ENCODE measurements at places on chromosomes 12 and 14. TPM values are rescaled to one million over a fixed set of nuclear protein-coding genes. Genes with fewer than 3 reads are reported as not detected.

- peak; percentile 60 for DNase-seq
These were observed 104.5 kb upstream of the MED13L start for GRCh38 chr12:116381744-116382685.

GRCh38 chr12:57404966-57405640, 25.7 kb downstream of the R3HDM2 start:
- no peak for DNase-seq

DNA sequence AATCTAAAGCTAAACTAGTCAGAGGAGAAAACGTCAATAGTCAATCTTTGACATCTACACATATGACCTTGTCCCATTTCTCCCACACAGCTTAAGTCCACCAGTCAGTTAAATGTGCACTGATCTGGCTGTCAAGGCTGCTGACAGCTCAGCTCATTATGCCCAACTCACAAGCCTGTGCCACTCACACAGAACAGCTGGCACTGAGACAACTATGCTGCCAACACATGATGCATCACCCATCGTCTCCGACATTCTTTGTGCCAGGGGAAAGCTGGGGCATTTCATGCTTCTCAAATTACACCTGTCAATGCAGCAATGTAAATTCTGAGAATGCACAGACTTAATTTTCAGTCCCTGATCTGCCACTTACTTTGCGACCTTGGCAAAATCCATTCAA, 25.3 kb downstream of the GNS start:
- peak; percentile 81 for DNase-seq

The CLEC2D gene
- 1.5 TPM for total RNA-seq

DNA sequence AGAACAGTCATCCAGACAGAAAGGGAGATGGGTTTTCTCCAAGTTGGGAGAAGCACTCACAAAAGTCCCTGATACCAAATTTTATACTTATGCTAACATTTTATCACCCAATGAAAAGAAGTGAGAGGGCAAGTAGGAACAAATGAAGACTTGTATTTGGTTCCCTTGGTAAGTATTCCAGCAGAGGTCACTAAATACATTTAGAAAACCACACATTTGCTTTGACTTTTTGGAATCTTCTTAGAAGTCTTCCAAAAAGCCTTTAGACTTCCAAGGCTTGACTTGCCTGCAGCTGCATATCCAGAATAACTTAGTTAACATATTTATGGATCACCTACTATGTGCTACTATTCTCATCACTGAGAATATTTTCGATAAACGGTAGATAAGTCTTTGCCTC, 3.1 kb upstream of the GYS2 start:
- DNase-seq: no peak

DNA sequence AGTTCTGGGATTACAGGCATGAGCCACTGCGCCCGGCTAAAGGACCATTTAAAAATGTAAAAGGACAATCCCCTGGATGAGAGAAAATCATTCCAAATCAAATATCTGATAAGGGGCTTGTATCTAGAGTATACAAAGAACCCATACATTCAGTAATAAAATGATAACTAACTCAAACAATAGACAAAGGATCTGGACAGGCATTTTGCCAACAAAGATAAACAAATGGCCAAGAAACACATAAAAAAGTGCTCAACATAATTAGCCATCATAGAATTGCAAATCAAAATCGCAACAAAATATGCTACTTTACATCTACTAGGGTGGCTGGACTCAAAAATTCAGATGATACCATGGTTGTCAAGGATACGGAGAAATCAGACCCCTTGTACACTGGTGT, 8.5 kb upstream of the BICD1 start:
- DNase-seq: no peak

DNA sequence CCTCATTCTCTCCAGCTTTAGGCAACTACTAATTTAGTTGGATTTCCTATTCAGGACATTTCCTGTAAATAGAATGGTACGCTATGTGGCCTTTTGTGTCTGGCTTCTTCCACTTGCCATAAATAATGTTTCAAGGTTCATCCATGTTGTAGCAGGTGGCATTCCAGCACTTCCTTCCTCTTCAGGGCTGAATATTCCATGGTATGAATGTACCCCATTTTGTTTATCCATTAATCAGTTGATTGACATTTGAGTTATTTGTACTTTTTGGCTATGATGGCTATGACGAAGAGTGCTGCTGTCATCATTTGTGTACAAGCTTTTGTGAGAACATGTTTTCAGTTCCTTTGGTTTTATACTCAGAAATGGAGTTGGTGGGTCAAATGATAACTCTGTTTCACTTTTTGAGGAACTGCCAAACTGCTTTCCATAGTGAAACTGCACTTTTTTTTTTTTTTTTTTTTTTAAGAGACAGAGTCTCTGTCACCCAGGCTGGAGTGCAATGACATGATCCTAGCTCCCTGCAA, 6.5 kb upstream of the CDK2AP1 start:
- DNase-seq: no peak

The CRACR2A gene
- 4.9 TPM for total RNA-seq

The RERG gene
- total RNA-seq: not detected

DNA sequence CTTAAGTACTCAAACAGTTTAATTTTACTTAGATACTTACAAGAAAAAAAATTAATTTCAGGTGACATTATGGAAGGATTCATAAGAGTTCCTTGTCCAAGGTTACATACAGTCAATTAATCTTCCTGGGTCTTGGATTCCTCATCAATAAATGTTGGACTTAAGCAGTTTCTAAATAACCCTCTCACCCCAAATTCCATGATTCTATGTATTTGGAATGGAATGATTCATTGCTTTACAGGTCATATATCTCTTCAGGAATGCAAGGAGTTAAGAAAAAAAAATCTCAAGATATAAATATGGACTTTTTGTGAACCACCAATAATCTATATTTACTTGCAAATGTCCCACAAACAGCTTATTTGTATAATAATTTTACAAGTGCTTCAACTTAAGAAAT, 84.2 kb upstream of the BMP4 start:
- DNase-seq: no peak

GRCh38 chr14:72731252-72732020, 162.5 kb downstream of the DPF3 start:
- DNase-seq: no peak

The CLEC4E gene
- total RNA-seq: not detected

DNA sequence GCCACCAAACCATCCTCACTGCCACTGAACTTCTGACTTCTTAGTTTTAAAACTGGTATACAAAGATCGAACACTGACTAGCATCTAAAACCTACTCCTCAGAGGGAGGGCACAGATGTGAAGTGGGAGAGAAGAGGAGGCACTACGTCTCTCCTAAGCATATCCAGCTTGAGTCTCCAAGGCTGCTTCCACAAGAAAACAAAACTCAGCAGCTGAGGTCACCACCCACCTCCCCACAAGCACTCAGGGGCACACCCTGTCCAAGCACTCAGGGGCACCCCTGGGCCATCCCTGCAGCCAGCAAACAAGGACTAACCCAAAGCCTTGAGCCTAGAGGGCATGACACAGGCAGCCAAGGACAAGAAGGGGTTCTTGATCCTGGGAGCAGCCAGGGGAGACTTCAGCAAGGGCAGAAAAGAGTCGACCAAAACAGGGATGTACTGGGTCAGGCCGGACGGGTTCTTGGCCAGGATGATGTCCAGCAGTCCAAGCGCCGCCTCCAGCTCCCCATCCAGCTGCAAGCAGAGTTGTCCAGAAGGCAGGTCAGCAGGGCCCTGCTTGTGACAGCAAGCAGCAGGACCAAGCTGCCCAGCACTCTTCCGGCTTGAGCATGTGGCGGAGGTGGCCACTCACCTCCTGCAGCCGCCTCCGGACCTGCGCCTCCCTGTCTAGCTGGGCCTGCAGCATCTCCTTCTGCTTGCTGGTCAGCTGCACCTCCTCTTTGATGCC, 34.8 kb downstream of the GCN1 start:
- DNase-seq: no peak

- DNase-seq: no peak
These were observed 14.1 kb downstream of the GABARAPL1 start for GRCh38 chr12:10226731-10227130.

The ARHGDIB gene
- not detected for total RNA-seq

- DNase-seq: no peak
These were observed 107.4 kb upstream of the RGS6 start for GRCh38 chr14:71824816-71825215.

DNA sequence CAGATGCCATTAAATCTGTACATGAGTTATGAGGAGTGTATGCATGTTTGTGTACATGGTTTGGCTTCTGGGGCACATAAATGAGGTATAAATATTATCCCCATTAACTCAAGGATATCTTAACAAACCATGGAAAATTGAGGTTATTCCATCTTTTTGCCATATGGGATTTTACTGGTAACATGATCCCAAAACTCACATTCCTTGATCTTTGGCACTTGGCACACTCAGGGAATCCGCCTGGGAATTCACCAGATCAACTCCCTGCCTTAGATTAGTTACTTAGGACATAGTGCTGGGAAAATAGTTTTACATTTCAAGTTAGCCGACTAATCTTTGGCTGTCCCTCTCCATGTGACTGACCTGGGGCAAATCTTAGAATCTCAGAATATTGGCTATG, 16.9 kb downstream of the CDKN1B start:
- DNase-seq: no peak

The DUSP6 gene
- 186 TPM for total RNA-seq

The ZDHHC22 gene
- not detected for total RNA-seq

The RGS6 gene
- 0.02 TPM for total RNA-seq

The KCNA1 gene
- total RNA-seq: not detected

The BCL11B gene
- not detected for total RNA-seq

The GPR68 gene
- not detected for total RNA-seq

DNA sequence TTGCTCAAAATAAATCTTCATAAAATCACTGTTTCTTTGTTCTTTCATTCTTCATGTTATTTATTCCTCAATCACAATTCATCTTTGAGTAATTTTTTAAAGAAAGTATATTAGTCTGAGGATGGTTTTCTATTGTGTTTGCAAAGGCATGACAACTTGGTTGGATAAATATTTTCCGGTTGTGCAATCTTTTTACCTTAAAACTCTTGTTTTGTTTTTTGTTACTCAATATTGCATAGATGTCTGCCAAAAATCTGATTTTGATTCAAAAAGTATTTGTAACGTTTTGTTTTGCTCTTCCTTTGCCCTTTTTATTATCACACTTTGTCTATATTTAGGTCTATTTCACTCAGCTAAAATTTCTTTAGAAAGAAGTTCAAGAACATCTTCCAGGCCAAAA, 86.2 kb upstream of the SYT1 start:
- DNase-seq: no peak

- no peak for DNase-seq
These were observed 133.5 kb upstream of the KRAS start for GRCh38 chr12:25384038-25384892.

The IFI27 gene
- 2.5 TPM for total RNA-seq

- DNase-seq: no peak
These were observed 22.7 kb downstream of the CGRRF1 start for GRCh38 chr14:54532111-54533012.

DNA sequence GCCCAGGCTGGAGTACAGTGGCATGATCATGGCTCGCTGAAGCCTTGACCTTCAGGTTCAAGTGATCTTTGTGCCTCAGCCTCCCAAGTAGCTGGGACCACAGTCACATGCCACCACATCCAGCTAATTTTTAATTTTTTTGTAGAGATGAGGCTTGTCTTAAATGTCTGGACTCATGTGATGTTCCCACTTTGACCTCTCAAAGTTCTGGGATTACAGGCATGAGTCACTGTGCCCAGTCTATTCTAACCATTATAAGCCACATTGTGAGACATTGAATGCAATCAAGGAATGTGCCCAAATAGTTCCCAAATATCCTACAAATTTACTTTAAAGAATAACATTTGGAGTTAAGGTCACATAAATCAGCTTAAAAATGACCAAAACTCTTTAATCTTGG, 130.7 kb upstream of the ARID2 start:
- no peak for DNase-seq

DNA sequence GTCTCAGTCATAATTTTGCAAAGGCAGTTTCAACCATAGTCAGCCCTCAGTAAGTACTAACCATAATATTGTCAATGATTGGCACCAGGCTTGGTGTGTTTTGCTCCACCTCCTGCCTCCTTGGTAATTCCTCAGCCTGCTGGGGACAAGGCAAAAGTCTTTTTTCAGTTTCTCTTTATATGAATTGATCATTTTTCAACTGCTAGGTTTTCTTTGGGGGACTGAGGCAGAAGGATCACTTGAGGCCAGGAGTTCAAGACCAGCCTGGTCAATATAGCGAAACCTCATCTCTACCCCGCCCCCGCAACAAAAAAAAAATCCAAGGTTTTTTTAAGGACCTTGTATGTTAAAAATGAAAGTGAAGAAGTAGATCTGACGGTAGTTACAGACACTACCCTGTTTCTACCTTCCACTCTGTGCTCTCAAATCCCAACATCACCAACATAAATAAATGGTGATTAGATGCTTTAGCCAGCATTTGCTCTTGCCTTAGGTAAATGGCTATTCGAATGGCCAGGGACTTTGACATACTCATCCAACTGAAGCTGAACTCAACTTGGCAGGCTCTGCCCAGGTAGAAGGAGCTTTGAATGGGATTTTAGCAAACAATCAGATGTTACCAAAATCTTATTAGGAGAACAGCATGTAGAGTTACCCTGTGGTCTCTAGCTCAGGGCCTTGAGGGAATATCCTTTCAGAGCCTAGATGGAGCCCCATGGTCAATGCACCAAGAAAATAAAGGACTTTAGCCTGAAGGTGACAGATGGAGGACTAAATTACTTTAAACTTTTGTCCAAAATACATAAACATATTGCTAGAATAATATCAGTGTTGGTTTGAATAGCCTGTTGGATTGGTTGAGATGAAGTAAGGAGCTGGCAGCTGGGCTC, 126.9 kb upstream of the AMIGO2 start:
- DNase-seq: no peak

DNA sequence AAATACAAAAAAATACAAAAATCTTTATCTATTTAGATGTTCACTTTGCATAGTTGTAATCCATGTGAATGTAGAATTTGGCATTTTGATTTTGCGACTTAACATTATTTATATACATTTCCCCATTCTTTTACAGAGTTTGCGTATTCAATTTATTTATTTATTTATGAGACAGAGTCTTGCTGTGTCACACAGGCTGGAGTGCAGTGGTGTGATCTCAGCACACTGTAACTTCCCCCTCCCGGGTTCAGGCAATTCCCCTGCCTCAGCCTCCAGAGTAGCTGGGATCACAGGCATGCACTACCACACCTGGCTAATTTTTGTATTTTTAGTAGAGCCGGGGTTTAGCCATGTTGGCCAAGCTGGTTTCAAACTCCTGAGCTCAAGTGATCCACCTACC, 25.3 kb upstream of the STRN3 start:
- DNase-seq: no peak

DNA sequence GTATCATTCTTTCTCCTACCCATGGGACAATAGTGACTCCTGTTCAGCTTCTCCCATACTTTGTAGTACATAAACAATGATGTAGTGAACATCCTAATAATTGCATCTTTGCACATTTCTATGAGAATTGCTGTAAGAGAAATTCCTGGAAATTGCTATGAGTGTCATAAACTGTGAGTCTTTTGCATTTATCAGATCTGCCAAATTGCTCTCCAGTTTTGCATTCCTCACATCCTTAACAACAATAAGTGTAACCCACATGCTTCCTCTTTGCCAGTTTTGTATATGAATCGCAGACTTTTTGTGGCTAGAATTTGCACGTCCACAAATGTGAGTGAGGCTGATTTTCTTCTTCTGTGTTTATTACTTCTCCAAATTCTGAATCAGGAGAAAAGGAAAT, 124.0 kb upstream of the TBX5 start:
- no peak for DNase-seq

GRCh38 chr12:243381-243780, 19.3 kb downstream of the SLC6A13 start:
- DNase-seq: no peak

The CAND1 gene
- total RNA-seq: 79.1 TPM

The CFAP73 gene
- total RNA-seq: 0.97 TPM

- DNase-seq: no peak
These were observed 42.5 kb upstream of the C14orf180 start for GRCh38 chr14:104536942-104537612.
